ENCODE measurements at places on chromosomes 2 and 18.

- DNase-seq, result no peak
Measured at GRCh38 chr18:51082571-51083267, 52.7 kb downstream of the SMAD4 start.

- no peak for DNase-seq
Measured at GRCh38 chr2:206799083-206799482, 33.7 kb downstream of the FASTKD2 start.

- DNase-seq, result no peak
Measured at GRCh38 chr2:225173909-225174308, 131.6 kb upstream of the DOCK10 start.

- no peak for DNase-seq
Measured at GRCh38 chr18:37471637-37472036, 94.0 kb downstream of the CELF4 start.

GRCh38 chr2:174568425-174568824, 29.2 kb downstream of the WIPF1 start:
- no peak for DNase-seq

GRCh38 chr2:163133602-163134001, 295.0 kb upstream of the KCNH7 start:
- no peak for DNase-seq

- DNase-seq, result no peak
Measured at GRCh38 chr18:58532298-58532697, 96.6 kb downstream of the ALPK2 start.

GRCh38 chr2:174292908-174293307, 41.8 kb upstream of the SP9 start:
- DNase-seq, result no peak

DNA sequence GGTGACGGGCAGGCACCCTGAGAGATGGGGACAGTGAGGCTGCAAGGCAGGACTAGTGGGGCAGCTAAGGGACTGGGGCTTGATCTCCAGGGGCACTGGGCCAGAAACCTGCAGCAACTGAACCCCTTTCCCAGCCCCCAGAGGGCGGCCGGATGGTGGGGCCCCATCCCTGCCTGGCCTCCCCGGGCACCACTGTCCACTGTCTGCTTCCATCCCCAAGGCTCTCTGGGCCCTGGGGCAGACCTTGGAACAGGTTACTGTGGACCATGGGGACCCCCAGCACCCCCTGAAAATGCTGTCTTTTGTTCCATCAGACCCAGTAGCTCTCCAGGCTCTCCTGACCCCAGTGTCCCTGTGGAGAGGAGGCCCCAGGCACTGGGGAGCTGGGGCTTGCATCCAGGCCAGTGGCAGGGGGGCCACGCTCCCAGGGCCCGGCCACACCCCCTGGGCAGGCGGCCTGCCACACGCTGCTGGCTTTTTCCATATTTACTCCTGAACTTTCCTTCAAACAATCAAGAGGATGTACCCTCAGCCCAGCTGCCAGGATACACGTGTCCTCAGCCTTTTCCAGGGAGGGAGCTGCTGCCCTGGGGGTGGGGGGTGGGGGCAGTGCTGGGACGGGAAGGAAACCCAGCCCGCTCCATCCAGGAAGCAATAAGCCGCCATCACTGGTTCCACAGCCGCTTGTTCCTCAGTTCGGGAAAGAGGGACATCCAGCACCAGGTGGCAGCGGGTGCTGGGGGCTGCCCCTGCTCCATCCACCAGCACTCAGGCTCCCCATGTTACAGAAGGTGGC, 102.3 kb upstream of the ODC1 start:
- no peak for DNase-seq

GRCh38 chr2:121094101-121094500, 190.9 kb downstream of the TFCP2L1 start:
- DNase-seq, result no peak

DNA sequence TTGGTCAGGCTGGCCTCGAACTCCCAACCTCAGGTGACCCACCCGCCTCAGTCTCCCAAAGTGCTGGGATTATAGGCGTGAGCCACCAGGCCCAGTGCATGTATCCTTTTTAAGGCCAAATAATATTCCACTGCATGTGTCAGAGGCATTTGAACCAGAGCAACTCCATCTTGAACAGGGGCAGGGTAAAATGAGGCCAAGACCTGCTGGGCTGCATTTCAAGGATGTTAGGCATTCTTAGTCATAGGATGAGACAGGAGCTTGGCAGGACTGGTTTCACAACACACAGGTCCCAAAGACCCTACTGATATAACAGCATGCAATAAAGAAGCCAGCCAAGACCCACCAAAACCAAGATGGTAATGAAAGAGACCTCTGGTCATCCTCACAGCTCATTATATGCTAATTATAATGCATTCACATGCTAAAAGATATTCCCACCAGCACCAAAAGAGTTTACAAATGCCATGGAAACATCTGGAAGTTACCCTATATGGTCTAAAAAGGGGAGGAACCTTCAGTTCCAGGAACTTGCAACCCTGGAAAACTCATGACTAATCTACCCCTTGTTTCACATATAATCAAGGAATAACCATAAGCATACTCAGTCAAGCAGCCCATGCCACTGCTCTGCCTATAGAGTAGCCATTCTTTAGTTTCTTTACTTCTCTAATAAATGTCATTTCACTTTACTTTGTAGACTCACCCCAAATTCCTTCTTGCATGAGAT, 204.6 kb downstream of the RAB3GAP1 start:
- DNase-seq, result no peak

- peak; percentile 82 for DNase-seq
Measured at GRCh38 chr2:231714639-231715498, 6.5 kb downstream of the PTMA start.

- no peak for DNase-seq
Measured at GRCh38 chr2:127225186-127225960, 5.3 kb upstream of the CYP27C1 start.

- no peak for DNase-seq
Measured at GRCh38 chr2:175135177-175135576, 32.8 kb downstream of the ATF2 start.

GRCh38 chr18:1232867-1233266, 328.2 kb downstream of the ADCYAP1 start:
- no peak for DNase-seq

- no peak for DNase-seq
Measured at GRCh38 chr2:50042771-50043170, 888.5 kb upstream of the FSHR start.

DNA sequence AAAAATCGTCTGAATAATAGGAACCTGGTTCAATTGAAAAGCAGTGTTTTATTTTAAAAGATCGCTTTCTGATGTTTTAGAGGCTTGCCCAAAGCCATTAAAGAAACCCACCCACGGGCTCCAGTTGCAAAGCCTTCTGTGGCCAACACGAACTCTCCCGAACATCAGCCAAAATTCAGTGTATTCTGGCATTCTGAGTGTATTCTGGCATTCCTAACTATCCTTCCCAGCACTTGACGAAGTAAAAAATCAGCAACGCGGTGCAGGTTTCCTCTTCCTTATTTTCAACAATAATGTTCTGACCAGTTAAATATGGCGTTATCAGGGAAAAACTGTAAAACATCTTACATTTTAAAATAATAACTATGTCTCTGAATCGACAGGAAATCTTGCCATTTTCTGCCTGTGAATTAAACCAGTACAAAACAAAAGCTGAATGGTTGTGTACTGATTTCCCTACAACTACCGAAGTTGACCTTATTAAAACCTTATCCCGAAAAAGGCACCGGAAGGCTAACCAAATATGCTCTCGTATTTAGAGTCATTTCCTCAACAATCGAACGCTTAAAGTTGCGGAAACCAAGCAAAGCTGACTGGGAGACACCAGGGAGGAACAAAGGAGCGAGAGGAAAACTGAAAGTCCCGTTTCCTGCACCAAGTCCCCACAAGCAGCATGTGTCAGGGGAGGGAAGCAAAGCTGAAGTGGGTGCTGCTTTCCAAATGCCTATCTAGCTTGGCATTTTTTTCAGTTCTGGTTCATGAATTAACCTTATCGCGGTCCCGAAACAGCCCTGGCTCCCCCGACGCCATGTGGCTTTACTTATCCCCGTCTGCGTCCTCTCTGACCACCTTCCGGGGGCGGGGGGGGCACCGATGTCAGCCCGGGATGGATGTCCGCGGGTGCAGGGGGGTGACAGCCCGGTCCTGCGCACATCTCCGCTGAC, 44.3 kb downstream of the ZNF516 start:
- DNase-seq, result peak; percentile 71

- DNase-seq, result no peak
Measured at GRCh38 chr2:176081837-176082524, 1.8 kb downstream of the EVX2 start.

DNA sequence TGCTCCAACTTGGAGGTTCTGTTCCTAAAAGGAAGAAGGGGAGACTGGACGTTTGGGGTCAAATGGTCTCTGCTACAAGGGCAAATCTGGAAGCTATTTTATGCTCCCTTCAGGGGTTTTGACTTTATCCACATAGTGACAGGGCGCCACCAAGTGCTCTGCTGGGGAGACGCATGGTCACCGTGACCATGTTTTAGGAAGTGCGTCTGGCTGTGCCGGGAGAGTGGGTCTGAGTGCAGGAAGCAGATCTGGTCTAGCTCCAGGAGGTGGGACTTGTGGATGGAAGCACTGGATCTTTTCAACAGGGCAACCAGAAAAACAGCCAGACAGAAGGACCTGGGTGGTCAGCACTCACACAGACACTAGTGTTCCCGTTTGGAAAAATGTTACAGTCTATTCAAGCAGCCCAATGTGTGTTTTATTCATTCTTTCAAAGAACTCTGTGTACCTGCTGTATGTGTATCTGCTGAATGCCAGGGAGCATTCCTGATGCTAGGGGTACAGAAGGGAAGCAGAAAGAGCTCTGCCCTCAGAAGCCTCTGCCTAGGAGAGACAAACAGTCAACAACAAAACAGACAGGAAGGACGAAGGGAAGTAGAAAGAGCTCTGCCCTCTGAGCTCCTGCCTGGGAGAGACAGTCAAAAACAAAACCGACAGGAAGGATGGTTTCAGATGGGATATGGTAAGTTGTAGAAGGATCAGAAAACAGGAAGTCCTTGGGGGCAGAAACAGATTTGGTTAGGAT, 14.3 kb downstream of the IMPA2 start:
- DNase-seq, result no peak

- no peak for DNase-seq
Measured at GRCh38 chr2:229335877-229336346, 64.8 kb upstream of the PID1 start.

DNA sequence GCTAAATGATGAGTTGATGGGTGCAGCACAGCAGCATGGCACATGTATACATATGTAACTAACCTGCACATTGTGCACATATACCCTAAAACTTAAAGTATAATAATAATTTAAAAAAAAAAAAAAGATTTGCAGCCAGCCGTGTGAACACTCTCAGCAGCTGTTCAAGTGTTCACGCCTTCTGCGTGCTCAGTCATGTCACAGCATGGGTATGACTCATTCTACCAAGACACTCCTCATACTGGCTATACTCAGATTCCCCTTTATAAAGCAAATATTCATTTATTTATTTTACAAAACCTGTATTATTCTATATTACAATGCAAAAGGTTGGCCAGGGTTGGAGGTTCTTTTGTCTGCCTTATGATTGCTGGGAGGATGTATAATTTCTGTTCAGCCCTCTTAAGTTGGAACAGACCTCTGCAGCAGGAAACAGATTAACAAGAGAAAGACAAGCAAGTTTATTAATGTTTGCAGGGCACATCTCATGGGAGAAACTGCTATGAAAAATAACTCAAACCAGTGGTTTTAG, 1230.6 kb upstream of the CHAC2 start:
- no peak for DNase-seq

DNA sequence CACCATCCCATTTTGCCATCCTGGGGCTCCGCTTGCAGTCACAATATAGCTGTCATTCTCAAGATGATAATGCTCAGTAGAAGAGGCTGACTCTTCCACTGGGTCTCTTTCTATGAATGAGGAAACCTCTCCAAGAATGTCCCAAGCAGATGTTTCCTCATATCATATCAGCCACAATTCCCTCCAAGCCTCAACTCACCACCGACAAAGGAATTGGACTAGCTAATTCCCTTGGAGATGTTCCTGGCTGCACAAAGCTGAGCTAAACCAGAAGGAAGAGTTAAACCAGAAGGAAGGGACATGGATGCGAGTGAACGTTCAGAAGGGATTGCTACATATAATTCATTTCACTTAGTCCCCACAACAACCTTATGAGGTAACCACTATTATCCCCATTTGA, 65.0 kb upstream of the NPAS2 start:
- DNase-seq, result no peak

- DNase-seq, result no peak
Measured at GRCh38 chr18:3495691-3496430, 45.9 kb downstream of the TGIF1 start.

DNA sequence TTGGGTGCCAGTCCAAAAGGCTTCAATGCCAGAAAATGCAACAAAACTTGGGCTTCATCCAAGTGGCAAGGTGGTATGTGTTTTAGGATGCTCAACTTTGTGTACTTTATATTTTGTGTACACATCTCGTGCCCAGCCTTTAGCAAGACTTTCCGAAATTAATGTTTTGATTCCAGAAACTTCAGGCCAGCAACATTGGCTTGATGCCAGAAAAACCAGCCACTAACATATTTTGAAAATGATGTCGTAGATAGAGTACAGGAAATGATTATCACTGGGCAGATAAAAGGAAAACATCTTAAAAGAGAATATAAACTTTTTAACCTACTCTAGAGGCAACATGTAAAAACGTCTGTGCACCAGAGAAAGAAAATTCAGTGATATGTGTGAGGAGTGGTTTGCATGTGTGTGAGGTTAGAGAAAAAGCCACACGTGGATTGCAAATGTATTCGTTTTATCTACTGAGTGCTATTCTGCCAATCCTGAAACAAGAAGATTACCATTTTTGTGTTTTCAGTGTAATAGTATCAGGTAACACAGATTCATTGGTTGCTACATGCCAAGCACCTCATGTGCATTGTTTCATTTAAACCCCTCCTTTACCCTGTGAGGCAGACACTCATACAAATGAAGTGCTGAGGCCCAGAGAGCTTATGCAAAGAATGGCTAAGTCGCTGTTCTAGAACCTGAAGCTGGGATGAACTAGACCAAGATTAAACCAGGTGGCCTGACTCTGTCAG, 264.8 kb downstream of the C1D start:
- no peak for DNase-seq

DNA sequence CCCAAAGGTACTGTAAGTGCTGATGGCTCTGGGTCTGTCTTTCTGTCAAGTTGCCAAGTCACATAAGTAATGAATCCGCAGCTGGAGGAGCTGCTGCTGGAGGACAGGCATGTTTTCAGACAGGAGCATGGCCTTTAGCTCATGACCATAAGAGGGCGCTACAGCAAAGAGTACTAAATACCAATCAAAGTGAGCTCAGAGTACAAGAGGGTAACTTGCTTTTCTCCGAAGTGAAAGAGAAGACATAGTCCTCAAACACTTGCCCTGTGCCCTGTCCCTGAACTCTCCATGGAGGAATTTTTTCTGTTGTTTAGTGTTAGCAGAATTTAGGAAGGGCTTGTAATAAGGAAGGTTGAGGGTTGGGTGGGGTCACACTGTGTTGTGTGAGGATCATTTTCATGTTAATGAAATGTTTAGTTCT, 58.0 kb upstream of the EML6 start:
- DNase-seq, result no peak

GRCh38 chr18:22459491-22459890, 41.8 kb upstream of the CTAGE1 start:
- DNase-seq, result no peak

GRCh38 chr2:239365071-239365781, 35.6 kb downstream of the HDAC4 start:
- DNase-seq, result no peak

GRCh38 chr18:75638776-75639471, 211.4 kb upstream of the SMIM21 start:
- no peak for DNase-seq
